ENCODE measurements at places on chromosomes 1 and 21. TPM values are rescaled to one million over a fixed set of nuclear protein-coding genes. Genes with fewer than 3 reads are reported as not detected.

The SPRR2A gene
- total RNA-seq, result not detected

The NUP210L gene
- not detected for total RNA-seq

The ATP1A4 gene
- total RNA-seq, result not detected

The MRAP gene
- not detected for total RNA-seq

The CDK18 gene
- total RNA-seq, result 0.32 TPM

The RBBP4 gene
- total RNA-seq, result 228 TPM

The CLCA4 gene
- not detected for total RNA-seq

The ALDH4A1 gene
- 18.6 TPM for total RNA-seq

The AMY1A gene
- not detected for total RNA-seq

The ACTN2 gene
- total RNA-seq, result 0.28 TPM

The C1QC gene
- total RNA-seq, result not detected

The PROK1 gene
- not detected for total RNA-seq

The IL20 gene
- not detected for total RNA-seq

The NTNG1 gene
- not detected for total RNA-seq

The FABP3 gene
- total RNA-seq, result 0.84 TPM

The ROR1 gene
- total RNA-seq, result 10.9 TPM

The STPG1 gene
- 10.2 TPM for total RNA-seq
